ENCODE measurements at places on chromosomes 1 and 21. TPM values are rescaled to one million over a fixed set of nuclear protein-coding genes. Genes with fewer than 3 reads are reported as not detected.

- no peak for DNase-seq
Observed at GRCh38 chr1:221696718-221697461, 45.0 kb downstream of the DUSP10 start.

GRCh38 chr1:108512239-108513043 is 47.5 kb upstream of the EEIG2 start:
- DNase-seq: no peak

DNA sequence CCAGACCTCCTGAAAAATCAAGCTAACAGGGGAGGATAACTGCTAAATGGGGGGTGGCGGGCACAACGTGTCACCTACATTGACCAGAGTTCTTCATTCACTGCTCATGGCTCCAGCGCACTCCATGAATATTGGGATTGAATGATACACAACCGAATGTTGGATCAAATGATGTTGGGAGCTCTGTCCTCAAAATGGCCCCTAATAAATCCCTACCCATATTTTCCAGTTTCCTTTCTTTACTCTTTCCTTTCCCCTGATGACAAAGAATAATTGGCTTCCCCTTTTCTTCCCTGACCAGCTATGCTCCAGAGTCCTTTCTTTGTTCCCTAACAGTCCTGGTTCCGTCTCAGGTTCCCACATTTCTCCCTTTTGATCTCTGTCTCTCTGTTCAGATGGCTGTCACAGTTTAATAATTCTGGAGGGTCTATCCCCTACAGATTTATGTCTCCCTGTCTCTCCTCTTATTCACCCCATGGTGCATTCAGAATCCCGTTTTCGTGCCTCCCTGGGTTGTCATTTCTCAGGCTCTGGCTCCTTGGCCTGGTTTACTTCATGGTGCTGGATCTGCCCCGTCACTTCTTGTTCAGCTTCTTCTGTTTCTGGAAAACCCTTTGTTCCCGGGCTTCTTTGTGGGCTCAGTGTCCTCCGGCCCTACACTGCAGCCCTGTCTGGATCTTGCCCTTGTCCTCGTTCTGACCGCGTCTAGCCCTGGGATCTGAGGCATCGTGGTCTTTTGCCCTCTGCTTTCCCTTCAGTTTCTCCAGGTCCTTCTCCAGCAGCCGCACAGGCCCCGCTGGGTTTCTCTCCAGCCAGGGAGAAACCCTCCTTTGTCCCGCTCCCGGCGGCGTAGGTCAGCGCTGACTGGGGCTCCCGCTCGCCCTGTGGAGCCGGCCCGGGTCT is 78.3 kb downstream of the NDUFS5 start:
- DNase-seq: peak; percentile 35

DNA sequence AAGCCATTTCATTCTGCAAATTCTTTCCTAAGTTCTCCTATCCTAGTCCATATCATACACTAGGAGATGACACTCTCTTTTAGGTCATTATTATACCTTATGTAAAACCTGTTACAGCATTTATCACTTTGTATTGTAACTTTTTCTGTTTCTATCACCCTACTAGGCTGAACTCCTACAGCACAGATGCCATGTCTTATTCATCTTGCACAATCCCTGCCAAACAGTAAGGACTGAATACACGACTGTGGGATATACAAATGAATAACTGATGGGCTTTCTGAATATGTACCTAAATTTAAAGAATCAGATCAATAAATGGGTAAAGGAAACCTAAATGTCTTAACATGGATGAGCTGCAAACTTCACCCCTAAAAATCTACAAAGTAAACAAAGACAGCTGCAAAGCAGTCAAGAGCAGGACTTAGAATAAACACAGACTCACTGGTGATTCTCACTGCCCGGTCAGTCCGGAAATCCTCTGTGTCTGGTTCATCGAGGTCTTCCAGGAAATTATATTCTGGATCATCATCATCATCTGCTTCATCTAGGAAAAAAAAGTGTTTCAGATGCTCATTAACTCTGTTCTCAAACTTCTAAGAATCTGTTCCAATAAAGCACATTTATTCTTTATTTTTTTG is 62.3 kb downstream of the GON4L start:
- DNase-seq: no peak

GRCh38 chr1:94094469-94095111 is 26.4 kb downstream of the ABCA4 start:
- peak; percentile 32 for DNase-seq

DNA sequence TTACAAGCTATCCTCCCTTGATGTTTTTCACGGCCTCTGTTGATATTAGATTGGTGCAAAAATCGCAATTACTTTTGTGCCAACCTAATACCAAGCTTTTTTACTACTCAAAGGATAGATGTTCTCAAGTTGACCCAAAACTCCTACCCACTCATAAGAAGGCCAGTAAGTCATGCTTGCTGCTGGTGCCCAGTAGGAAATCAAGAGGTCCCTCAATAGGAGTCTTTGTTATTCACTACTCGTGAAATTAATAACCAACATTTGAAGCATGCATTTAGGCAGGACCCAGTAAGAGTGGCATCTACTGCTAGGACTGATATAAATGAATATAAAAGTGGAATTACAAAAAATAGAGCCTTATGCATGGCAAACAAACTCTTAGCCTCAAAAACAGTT is 52.6 kb downstream of the APP start:
- no peak for DNase-seq

GRCh38 chr1:50603274-50604271 is 180.3 kb upstream of the DMRTA2 start:
- DNase-seq: no peak

The CYP4Z1 gene
- not detected for total RNA-seq

The CYP4A11 gene
- total RNA-seq: not detected

The WLS gene
- 88.3 TPM for total RNA-seq

The LCE3E gene
- total RNA-seq: not detected
